ENCODE measurements at places on chromosomes 12 and 14.
A peak's percentile ranks its signal among the peaks of the same experiment; 100 is the strongest.

DNA sequence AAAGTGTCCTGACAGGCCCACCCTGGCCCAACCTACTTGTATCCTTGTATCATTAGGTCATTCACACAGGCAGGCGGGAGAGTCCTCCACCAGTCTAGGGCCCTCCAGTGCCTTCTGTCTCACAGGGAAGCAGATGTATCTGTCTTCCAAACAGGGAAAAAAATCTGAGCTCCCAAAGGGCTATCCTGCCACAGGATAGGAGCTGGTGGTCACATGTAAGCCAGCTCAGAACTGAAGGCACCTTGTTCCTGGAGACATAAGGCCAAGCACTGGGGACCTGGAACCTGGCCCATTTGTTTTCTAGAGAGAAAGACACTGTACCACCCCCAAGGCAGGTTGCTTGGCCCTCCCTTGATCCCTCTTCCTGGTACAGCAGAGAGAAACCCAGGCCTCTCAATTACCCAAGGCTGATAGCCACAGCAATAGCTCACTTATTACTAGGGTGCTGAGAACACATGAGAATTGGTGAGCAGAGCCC, 19.4 kb upstream of the PLEKHH1 start:
- no peak for DNase-seq

GRCh38 chr12:122350141-122350848, 72.2 kb downstream of the CLIP1 start:
- no peak for DNase-seq

DNA sequence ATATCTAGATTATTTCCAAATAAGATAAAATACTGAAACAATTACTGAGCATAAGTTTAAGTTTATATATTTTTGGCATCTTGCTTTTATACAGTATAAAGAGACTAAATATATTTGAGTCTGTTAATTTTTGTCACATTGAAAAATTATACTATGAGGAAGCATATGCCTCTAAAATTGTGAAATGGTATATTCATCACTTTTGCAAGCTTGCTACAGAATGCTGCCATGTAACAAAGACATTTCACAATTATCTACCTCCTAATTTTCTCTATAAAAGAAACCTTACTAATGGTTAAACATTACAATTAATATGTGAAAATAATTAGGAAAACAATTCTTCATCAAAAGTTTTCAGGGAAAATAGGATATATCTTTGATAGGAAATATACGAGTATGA, 22.7 kb upstream of the MUCL1 start:
- DNase-seq: no peak

DNA sequence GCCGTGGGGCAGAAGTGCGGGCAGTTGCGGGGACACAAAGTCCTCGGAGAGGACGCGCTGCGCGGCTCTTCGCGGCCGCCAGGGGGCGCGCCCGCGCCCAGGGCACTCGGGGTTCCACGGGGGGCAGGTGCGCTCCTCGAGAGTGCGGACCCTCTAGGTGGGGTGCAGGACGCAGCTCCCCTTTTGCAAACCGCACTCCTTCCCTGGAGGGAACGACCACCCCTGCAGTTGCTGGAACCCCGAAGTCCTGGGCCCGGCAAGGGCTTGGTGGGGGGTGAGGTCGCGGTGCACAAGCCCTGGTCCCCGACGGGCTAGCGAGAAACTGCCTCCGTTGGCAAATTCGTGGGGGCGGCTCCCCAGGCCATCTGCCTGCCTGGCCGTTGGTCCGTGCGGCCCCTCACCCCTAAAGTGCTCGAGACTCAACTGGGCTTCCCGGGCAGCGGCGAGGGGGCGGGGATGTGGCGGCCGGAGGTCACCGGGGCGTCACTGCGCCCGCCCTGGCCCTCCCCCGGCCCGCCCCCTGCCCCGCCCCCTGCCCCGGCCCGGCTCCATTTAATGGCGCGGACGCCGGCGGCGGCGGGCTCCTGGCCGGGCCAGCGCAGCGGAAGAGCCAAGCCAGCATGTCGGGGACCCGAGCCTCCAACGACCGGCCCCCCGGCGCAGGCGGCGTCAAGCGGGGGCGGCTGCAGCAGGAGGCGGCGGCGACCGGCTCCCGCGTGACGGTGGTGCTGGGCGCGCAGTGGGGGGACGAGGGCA, at the start of gene ADSS1:
ADSS1 (plus strand) TSS at position 579 of the 756 bp plus-strand sequence; CDS start at position 621, 42 bp downstream.
- DNase-seq: peak; percentile 45

DNA sequence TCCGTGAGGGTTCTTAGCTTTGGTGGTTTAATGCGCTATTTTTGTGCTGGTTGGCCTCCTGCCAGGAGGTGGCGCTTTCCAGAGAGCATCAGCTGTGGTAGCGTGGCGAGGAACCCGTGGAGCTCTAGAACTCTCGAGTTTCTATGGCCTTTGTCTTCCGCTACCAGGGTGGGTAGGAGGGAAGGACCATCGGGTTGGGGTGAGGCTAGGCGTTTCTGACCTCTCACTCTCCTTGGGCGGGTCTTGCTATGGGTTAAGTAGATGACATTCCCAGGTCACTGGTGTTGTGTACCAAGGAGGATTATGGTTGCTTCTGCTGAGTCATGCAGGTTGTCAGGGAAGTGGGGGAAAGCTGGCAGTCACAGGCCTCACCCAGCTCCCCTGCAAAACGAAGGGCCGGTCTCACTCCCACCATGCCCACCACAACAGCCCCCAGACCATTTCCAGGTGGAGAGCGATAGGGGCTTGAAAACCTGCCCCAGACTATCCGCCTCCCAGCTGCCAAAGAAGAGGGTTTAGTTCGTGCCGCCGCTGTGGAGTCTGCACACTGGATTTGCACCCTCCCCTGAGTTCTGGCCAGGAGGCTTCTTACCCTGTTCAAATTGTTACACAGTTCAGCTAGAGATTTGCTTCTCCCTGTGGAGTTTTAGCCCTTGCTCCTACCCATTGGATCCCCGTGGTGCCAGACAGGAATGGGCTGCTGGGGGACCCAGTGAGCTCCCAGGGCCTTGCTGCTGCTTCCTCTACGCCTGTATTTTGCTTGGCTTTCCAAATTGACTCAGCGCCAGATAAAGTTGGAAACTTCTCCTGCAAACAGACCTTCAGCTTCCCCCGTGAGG, 21.9 kb downstream of the RNFT2 start:
- DNase-seq: no peak

GRCh38 chr14:78978896-78979295, 808.7 kb downstream of the NRXN3 start:
- no peak for DNase-seq

Data from SW480 (cell line).